ENCODE measurements at places on chromosomes 7 and 10. TPM values are rescaled to one million over a fixed set of nuclear protein-coding genes. Genes with fewer than 3 reads are reported as not detected.

GRCh38 chr10:71244431-71245419, 32.4 kb downstream of the UNC5B start:
- no peak overlapping the region for H3K27ac ChIP-seq
- H3K4me1 ChIP-seq: peaks cover 18% of the 10 kb centered on the region
- H3K4me3 ChIP-seq: no peak overlapping the region
- no peaks in the 10 kb centered on the region for H3K27me3 ChIP-seq

DNA sequence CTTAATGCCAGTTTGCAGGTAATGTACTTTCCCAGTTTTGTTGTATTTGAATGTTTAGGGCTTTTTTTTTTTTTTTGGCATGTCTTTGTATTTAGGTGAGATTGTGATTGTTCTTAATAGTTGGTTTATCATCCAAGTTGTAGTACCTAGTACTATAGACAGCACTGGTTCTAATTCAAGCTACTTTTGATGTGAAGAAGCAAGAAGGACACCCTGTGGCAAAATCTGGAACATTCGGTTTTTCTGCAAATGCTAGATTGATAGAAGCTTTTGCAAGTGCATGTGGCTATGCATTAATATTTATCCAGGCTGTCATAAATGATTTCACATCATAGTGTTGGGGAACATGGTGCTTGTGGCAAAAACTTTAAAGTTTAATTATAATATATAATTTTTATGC, 248.9 kb downstream of the FOXP2 start:
- no peak overlapping the region for H3K4me3 ChIP-seq
- H3K27ac ChIP-seq: no peak overlapping the region
- 0 out of 2 replicates have a peak, but pooled peaks cover 4% of the 10 kb centered on the region for H3K27me3 ChIP-seq
- no peaks in the 10 kb centered on the region for H3K36me3 ChIP-seq

- no peaks in the 10 kb centered on the region for H3K36me3 ChIP-seq
- DNase-seq: no peak
- H3K4me3 ChIP-seq: no peak overlapping the region
Observed at GRCh38 chr10:126731610-126731990, 61.1 kb upstream of the C10orf90 start.

GRCh38 chr7:101365956-101366355, 3.3 kb downstream of the COL26A1 start:
- DNase-seq: no peak
- H3K27me3 ChIP-seq: peaks cover 35% of the 10 kb centered on the region
- H3K4me1 ChIP-seq: peaks cover 6% of the 10 kb centered on the region
- no peak overlapping the region for H3K27ac ChIP-seq

Gene FAM131B
- 0.41 TPM for total RNA-seq

Measured in SJSA1 (cell line).